ENCODE measurements at places on chromosomes 1 and 21.

DNA sequence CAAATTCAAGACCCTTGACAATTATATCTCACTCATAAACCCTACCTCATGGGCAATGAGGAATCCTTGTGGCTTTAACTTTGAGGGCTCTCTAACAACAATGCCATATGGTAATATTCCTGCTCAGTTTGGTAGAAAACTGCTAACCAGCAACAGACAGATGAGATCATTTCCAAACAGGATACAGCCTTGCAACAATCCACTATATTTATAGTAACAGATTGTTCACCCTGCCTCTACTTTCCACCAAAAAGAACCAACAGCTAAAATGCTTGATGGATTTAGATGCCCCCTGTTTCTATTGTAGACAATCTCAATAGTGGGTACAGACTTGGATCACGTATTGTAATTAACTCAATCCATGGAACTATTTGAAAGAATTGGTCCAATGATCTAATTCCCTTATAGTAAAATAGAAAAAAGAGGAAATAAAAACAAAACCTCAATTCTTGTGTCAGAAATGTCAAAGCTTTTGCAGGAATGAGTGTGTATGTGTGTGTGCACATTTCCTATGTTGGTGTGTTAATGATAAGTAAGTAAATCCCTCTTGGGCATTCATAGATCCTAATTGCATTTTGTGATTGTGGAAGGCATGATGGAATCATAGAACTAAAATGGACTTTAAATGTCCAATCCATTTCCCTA is 100.0 kb upstream of the EDEM3 start:
- DNase-seq = no peak

GRCh38 chr1:181430015-181430885 is 53.1 kb upstream of the CACNA1E start:
- DNase-seq = no peak

DNA sequence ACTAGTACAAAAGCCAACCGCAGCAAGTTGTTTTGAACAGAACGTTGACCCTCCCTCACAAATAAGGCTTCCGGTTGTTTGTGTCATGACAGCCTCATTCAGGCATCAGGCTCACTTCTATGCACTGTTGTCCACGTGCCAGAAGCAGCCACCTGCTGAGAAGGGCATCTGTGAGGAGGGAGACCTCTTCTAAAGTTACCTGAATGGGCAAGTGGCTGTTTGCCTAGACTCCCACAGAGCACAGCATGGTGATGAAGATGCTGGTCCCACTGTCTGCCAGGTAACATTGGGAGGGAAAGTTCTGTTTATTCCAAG is 176.1 kb downstream of the CLIC6 start:
- no peak for DNase-seq

DNA sequence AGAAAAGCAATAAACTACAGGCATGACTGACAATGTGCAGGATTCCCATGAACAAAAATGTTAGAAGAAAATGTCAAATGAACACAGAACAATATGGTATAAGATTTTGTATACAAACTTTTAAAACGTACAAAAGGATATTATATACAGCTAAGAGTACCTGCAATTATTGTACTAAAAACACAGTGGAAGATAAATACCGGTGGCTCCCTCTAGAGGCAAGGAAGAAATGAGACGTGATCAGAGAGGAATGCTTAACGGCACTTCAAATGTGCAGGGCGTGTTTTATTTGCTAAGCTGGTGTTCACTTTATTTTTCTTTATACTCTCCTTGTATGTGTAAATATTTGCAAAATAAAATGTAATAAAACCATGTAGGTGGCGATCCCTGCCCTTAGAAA is 191.8 kb upstream of the SAMSN1 start:
- no peak for DNase-seq

DNA sequence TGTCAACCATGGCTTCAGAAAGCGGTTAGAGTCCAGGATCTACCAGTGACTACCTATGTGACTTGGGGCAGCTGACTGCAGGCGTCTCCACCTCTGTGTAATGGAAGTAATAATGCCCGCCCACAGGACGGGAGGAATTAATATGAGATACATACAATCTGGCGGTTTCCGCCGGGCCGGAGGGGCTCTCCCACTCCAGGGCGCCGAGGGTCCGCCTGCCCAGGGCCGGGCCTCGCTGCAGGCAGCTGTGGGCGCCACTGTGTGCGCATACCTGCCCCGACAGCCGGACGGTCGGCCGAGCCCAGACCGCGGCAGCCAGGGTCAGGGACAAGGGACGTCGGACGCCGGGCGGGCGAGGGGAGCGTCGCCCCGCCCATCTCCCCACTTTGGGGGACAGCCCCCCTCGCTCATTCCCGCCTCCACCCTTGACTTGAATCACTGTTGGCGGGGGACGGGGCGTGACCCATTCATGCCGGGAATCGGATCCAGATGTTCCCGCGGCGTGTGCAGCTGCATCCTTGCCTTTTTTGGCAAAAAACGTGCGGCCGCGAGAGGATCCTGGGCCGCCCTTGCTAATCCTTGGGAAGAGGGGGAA is 6.0 kb upstream of the SF3A3 start:
- peak; percentile 85 for DNase-seq

DNA sequence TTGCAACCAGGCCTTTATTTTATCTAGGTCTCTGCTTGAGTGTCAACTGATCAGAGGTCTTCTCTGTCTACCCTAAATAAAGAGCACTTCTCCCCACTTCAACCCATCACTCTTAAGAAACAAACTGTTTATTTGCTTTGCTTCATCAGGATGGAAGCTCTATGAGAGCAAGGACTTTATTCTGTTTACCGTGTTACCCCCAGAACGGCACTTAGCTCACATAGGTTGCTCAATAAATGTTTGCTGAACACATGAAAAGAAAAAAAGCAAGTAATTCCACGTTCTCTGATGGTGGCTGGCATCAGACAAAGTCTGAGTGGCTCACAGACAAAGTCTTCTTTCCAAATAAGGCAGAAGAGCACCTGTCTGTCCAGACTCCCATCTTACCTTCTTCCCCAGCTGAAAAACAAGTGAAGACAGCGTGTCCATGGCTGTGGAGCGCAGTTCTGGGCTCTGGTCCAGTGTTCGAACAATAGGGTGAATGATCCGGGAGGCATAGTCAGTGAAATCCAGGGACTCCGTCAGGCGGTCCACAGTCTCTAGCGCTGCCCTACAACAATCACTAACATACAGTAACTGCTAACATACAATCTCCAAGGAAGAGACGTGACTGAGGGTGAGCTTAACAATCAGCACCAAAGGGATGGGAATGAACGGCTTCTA is 22.9 kb downstream of the ANGPTL7 start:
- DNase-seq = no peak
